ENCODE measurements at places on chromosomes 3 and 15. TPM values are rescaled to one million over a fixed set of nuclear protein-coding genes. Genes with fewer than 3 reads are reported as not detected.

Gene GOLGA8O
- total RNA-seq = 1.6 TPM

Gene CFAP100
- total RNA-seq = not detected

Gene GUCA1C
- total RNA-seq = not detected

Gene GBE1
- 82.7 TPM for total RNA-seq

Gene MKRN2OS
- total RNA-seq = not detected

Gene LOXL1
- 31.5 TPM for total RNA-seq

Gene ANO10
- total RNA-seq = 16.7 TPM

Gene ARID3B
- total RNA-seq = 2.6 TPM

Gene CCR3
- not detected for total RNA-seq

Gene TGM5
- not detected for total RNA-seq

Gene TMEM212
- total RNA-seq = not detected

Gene EIF4A2
- 342 TPM for total RNA-seq

Gene ERICH6
- not detected for total RNA-seq

Gene MAGEL2
- 0.12 TPM for total RNA-seq

Gene LRRC49
- total RNA-seq = 33.0 TPM

Gene WNT5A
- 6.2 TPM for total RNA-seq

Gene AADACL2
- not detected for total RNA-seq

Gene DTWD1
- 25.2 TPM for total RNA-seq

Gene TNFSF10
- 12.7 TPM for total RNA-seq

Gene TEX55
- total RNA-seq = not detected

Gene NANOGP8
- total RNA-seq = not detected

Gene DPPA2
- total RNA-seq = not detected

Gene MCF2L2
- 1.1 TPM for total RNA-seq

Gene RAD51
- 0.97 TPM for total RNA-seq

Gene DPPA4
- not detected for total RNA-seq

Gene SOX14
- total RNA-seq = not detected

Gene ATP13A5
- total RNA-seq = not detected

Gene RASGRP1
- total RNA-seq = 1.6 TPM

Gene TLR9
- total RNA-seq = not detected

Gene SEMA7A
- 1.8 TPM for total RNA-seq

Gene SI
- total RNA-seq = not detected

Gene ZNF660
- 2.5 TPM for total RNA-seq

Gene CADPS
- 30.7 TPM for total RNA-seq

Gene LRRC58
- total RNA-seq = 12.0 TPM

Gene GPR62
- not detected for total RNA-seq

Gene SCAMP5
- 5.7 TPM for total RNA-seq

Gene ETV5
- 12.5 TPM for total RNA-seq

Gene MASP1
- 74.7 TPM for total RNA-seq

Gene EOMES
- 0.74 TPM for total RNA-seq

Gene KBTBD13
- 2.6 TPM for total RNA-seq

Gene TRIM42
- not detected for total RNA-seq

Gene ANKRD34C
- total RNA-seq = 0.13 TPM

Gene ADAMTSL3
- total RNA-seq = 22.8 TPM

Gene SEMA6D
- total RNA-seq = 5.1 TPM

Gene VIPR1
- 5.9 TPM for total RNA-seq

Gene FOXB1
- not detected for total RNA-seq

Gene USP4
- 37.1 TPM for total RNA-seq

Gene SNX33
- 17.0 TPM for total RNA-seq

Data from left cardiac atrium (tissue), 4 donors.